ENCODE measurements at places on chromosomes 2 and 18. TPM values are rescaled to one million over a fixed set of nuclear protein-coding genes. Genes with fewer than 3 reads are reported as not detected.
A peak's percentile ranks its signal among the peaks of the same experiment; 100 is the strongest.

UGT1A3 gene
- total RNA-seq = not detected

APCDD1 gene
- total RNA-seq = not detected

CMPK2 gene
- total RNA-seq = 6.5 TPM

HRH4 gene
- not detected for total RNA-seq

ASXL3 gene
- not detected for total RNA-seq

SULT6B1 gene
- not detected for total RNA-seq

SLC9A4 gene
- total RNA-seq = 0.04 TPM

DNA sequence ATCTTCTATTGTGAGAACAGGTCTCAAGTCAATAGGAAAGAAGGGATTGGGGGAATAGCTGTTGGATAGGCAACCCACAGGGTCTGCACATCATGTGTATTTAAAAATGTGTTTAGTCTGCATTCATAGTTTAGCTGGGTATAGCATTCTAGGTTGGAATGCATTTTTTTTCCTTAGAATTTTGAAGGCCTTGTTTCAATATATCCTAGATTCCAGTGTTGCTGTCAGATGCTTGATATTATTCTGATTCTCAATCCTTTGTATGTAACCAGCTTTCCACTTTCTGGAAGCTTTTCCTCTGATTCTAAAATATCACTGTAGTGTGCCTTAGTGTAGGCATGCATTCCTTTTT lies 9.0 kb upstream of the ATP8B1 start:
- H3K4me3 ChIP-seq = no peak overlapping the region
- H3K4me1 ChIP-seq = peaks cover 40% of the 10 kb centered on the region
- H3K27ac ChIP-seq = no peak overlapping the region
- H3K36me3 ChIP-seq = no peaks in the 10 kb centered on the region

DNA sequence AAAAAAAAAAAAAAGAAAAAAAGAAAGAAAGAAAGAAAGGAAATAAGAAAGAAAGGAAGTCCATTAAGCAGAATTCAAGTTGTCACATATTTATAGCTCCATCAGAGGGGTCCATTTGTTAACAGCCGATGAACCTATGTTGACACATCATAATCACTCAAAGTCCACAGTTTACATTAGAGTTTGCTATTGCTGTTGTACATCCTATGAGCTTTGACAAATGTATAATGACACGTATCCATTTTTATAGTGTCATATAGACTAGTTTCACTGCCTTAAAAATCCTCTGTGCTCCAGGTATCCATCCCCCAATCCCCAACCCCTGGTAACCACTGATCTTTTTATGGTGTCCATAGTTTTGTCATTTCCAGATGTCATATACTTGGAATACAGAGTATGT lies 335.2 kb downstream of the RND3 start:
- no peaks in the 10 kb centered on the region for H3K27me3 ChIP-seq
- no peak for DNase-seq
- 0 out of 2 replicates have a peak, but pooled peaks cover 3% of the 10 kb centered on the region for H3K36me3 ChIP-seq

DNA sequence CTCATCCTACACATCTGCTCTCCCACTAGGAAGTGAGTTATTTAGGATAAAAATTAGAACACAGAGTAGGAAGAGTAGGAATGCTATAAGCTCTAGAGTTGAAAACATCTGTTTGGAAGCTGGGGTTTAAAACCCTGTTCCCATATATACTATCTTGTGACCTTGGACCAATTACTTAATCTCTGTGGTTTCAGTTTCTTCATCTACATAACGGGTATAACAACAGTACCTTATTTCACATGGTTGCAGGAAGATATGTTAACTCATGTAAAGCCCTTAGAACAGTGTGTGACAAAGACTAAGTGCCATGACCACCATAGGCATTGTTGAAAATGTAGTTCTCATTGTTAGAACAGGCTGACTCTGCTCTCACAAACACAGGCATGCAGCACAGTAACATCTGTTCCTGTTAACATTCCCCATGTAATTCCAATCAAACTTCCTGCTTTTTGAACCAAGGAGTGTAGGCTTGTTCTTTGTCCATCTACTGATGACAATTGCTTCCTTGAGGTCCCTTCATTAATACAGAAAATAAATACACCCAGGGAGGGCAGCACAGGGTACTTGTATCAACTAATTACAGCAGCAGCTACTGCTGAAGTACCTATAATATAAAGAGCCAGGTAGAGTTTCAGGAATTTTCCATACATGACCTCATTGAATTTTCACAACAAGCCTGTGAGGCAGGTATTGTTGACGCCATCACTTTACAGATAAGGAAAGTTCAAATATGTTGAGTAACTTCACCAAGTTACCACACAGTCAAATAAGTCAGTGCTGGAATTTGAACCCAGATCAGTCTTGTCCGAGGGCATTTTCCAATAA lies 204.2 kb downstream of the L3MBTL4 start:
- no peaks in the 10 kb centered on the region for H3K4me1 ChIP-seq
- H3K27ac ChIP-seq = no peak overlapping the region
- no peak for DNase-seq
- no peaks in the 10 kb centered on the region for H3K27me3 ChIP-seq
- no peaks in the 10 kb centered on the region for H3K36me3 ChIP-seq

- H3K4me1 ChIP-seq = peaks cover 47% of the 10 kb centered on the region
- no peak overlapping the region for H3K4me3 ChIP-seq
- 0 out of 2 replicates have a peak overlapping the region, but pooled peaks have one; percentile 13 for H3K27ac ChIP-seq
- H3K27me3 ChIP-seq = no peaks in the 10 kb centered on the region
- peak; percentile 83 for DNase-seq
- H3K36me3 ChIP-seq = no peaks in the 10 kb centered on the region
Observed at GRCh38 chr18:48942554-48943261, 8.1 kb downstream of the SMAD7 start.

GRCh38 chr2:196291426-196291825 lies 120.0 kb upstream of the STK17B start:
- no peaks in the 10 kb centered on the region for H3K36me3 ChIP-seq
- peak overlapping the region; percentile 98 for H3K27ac ChIP-seq
- DNase-seq = peak; percentile 89
- peaks cover 54% of the 10 kb centered on the region for H3K4me1 ChIP-seq
- peak overlapping the region; percentile 49 for H3K4me3 ChIP-seq
- H3K27me3 ChIP-seq = no peaks in the 10 kb centered on the region

GRCh38 chr18:76412818-76413565 lies 82.0 kb downstream of the ZNF516 start:
- no peaks in the 10 kb centered on the region for H3K36me3 ChIP-seq
- no peak overlapping the region for H3K27ac ChIP-seq
- peaks cover 55% of the 10 kb centered on the region for H3K27me3 ChIP-seq
- no peak for DNase-seq

GRCh38 chr2:210895132-210895531 lies 338.7 kb downstream of the CPS1 start:
- no peak overlapping the region for H3K4me3 ChIP-seq
- DNase-seq = peak; percentile 46
- H3K36me3 ChIP-seq = no peaks in the 10 kb centered on the region
- H3K27ac ChIP-seq = no peak overlapping the region

DNA sequence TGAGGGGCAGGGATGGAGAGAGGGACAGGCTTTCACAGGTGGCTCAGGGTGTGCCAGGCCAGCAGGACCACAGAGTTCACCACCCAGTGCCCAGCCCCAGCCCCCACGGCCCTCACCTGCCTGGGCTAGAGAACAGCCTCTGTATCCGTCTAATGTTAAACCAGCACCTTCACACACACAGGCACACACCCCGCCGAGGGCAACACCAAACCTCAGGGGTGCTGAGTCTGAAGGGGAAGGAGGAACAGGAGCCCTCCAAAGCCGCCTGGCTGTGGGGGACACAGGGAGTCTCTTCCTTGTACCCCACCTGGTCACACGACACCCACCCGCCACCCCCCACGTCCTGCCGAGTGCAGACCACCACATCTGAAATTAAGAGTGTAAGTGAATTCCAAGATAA lies 205.8 kb upstream of the SALL3 start:
- no peaks in the 10 kb centered on the region for H3K4me1 ChIP-seq
- H3K27me3 ChIP-seq = peaks cover 76% of the 10 kb centered on the region
- no peak overlapping the region for H3K27ac ChIP-seq
- H3K36me3 ChIP-seq = no peaks in the 10 kb centered on the region
- no peak overlapping the region for H3K4me3 ChIP-seq

GRCh38 chr2:25105336-25106085 lies 62.9 kb downstream of the POMC start:
- H3K36me3 ChIP-seq = no peaks in the 10 kb centered on the region
- peak overlapping the region; percentile 28 for H3K4me3 ChIP-seq
- peaks cover 47% of the 10 kb centered on the region for H3K4me1 ChIP-seq
- no peaks in the 10 kb centered on the region for H3K27me3 ChIP-seq
- DNase-seq = peak; percentile 94

GRCh38 chr2:241893265-241893664 lies 23.7 kb downstream of the RTP5 start:
- no peaks in the 10 kb centered on the region for H3K4me1 ChIP-seq
- DNase-seq = no peak
- no peak overlapping the region for H3K27ac ChIP-seq

GRCh38 chr2:177669625-177670330 lies 277.2 kb downstream of the AGPS start:
- H3K36me3 ChIP-seq = no peaks in the 10 kb centered on the region
- peaks cover 30% of the 10 kb centered on the region for H3K27me3 ChIP-seq
- no peak for DNase-seq
- H3K4me1 ChIP-seq = no peaks in the 10 kb centered on the region

GRCh38 chr2:136714452-136714951 lies 50.8 kb upstream of the THSD7B start:
- no peak for DNase-seq
- H3K27ac ChIP-seq = no peak overlapping the region
- no peaks in the 10 kb centered on the region for H3K27me3 ChIP-seq
- H3K4me3 ChIP-seq = no peak overlapping the region
- no peaks in the 10 kb centered on the region for H3K36me3 ChIP-seq

DNA sequence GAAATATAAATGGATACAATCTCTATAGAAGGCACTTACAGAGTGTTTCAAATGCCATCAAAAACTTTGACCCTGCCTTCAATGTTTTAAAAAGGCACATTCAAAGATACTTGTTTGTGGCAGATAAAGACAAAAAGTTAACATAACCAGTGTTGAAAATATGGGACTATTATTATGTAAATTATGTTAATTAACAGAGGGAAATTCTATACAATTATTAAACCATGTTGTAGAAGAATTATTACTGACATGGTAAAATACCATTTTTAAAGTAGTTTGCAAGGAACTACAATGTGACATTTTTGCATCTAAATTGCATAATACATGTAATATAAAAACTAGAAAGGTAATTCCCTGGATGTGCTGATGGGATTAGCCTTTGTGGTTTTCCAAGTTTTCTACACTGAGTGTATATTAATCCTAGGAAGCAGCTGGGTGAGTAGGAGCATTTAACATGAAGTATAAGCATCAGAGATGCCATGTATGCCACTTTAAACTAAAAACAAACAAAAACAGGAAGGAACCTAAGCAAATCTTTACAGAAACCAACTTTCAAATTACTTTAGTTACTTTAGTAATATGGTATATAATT lies 21.7 kb downstream of the MIB1 start:
- no peak overlapping the region for H3K27ac ChIP-seq
- H3K36me3 ChIP-seq = peaks cover 10% of the 10 kb centered on the region
- no peak overlapping the region for H3K4me3 ChIP-seq

DNA sequence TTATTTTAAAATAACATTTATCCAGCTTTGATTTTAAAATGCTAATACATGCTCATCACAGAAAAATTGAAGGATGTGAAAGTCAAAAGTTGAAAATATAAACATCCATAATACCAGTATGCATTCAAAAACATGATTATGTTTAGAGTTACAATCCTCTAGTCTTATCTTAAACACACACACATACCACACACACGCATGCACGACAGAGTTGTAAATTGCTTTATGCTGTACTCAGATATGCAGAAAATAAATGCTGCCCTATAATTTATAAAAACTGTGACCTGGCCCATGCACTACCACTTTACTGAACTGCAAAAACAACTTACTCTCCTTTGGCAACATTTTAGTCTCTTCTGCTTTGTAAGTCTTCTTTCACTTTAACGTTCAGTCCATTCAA lies 793.0 kb upstream of the FANCL start:
- peaks cover 63% of the 10 kb centered on the region for H3K27me3 ChIP-seq
- DNase-seq = no peak
- H3K27ac ChIP-seq = no peak overlapping the region

DNA sequence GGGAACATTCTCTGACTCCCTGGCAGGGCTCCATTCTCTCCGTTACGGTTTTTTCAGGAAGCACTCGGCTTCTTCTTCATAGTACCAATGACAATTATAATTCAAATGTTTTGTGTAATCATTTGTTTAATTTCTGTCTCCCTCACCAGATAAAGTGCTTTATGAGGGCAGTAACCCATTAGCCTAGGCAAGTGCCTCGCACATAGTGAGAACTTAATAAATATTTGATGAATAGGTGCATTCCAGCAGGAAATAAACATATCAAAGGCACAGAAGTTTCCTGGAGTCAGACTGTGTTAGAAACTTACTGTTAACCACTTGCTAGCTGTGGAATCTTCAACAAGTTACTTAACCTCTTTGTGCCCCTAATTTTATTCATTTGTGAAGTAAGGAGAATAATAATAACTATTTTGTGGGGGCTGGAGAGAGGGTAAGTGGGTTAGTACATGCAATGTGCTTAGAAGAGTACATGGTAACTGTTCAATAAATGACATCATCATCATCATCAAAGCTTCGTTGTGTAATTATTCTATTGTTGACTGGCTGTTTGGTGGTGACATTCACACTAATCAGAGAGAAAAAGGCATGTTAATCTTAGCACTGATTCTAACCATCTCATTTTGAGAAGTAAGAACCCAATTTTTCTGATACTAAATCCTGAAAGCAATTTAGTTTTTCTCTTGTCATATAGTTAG lies 352.3 kb downstream of the INSIG2 start:
- no peaks in the 10 kb centered on the region for H3K27me3 ChIP-seq
- no peak for DNase-seq
- H3K27ac ChIP-seq = no peak overlapping the region
- H3K36me3 ChIP-seq = no peaks in the 10 kb centered on the region

DNA sequence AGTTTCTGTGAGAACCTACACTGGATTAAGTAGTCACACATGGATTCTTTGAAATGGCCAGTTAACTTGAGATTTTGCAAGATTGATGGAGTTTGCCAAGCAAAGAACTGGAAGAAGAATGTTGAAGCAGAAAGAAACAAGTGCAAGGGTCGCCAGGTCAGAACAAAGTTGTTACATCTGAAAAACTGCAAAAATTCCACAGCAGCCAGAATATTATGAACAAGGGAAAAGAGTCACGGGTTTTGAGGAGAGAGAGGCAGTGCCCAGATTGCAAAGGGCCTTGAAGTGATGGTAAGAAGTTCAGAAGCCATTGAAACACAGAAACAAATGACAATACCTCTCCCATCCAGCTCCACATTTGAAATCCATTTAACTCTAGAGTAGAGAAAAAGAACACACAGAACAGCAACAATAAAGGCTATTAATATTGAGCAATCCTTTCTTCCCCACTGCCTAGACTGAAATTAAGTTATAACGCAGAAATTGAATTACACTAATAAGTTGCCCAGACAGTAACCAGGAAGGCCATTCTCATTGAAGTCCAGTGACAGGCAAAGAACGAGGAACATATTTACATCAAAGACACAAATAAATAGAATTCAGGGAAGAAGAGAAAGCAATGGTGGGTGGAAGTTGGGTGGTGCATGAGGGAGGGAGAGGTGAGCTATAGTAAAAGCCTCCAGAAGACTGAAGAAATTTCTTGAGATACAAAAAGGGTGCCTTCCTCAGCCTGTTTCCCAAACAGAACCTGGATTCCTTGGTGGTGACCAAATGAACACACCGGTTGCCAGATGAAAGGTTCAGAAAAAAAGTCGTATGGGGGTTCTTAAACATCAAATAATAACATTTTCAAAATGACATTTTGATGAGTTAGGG lies 80.6 kb downstream of the ARHGAP15 start:
- H3K4me1 ChIP-seq = no peaks in the 10 kb centered on the region
- H3K36me3 ChIP-seq = no peaks in the 10 kb centered on the region
- H3K27me3 ChIP-seq = peaks cover 41% of the 10 kb centered on the region
- H3K4me3 ChIP-seq = no peak overlapping the region
- DNase-seq = no peak

Data from PC-3 (cell line).